ENCODE measurements at places on chromosomes 16 and 17.
A peak's percentile ranks its signal among the peaks of the same experiment; 100 is the strongest.

- no peak for DNase-seq
Measured at GRCh38 chr17:58358408-58359172, 6.6 kb upstream of the SUPT4H1 start.

DNA sequence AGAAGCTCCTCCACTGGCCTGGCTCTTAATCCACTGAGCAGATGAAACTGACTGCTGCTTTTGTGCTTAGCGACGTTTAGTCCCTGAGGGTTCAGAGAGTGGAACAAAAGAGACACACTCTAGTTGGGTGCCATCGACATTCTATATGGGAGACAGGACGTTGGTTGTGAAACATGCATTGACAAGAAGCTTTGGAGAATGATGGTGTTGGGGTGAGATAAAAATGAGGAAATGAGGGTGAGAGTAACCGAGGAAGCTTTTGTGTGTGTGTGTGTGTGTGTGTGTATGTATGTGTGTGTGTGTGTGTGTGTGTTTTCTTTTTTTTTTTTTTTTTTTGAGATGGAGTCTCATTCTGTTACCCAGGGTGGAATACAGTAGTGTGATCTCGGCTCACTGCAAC lies 89.5 kb downstream of the ABCC1 start:
- DNase-seq, result no peak

- peak; percentile 80 for DNase-seq
Measured at GRCh38 chr16:86074651-86075487, 175.9 kb downstream of the IRF8 start.

DNA sequence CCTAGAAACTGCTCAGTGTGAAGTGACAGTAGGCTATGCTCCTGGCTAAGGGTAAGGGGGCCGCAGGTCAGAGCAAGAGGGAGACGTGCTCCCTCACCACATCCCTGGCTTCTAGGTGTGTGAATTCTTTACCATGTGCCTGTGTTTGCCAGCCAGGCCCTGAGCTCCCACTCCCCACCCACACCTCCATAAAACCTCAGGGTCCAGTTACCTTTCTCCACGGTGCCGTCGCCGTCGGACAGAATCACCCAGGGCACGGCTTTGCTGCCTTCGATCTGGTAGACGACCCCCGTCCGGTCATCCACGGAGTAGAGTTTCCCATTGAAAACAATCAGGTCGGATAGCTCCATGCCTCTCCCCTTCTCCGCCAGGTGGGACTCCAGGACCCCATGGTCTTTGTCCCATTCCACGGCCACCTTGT lies 12.8 kb downstream of the CANT1 start:
- DNase-seq, result peak; percentile 2

GRCh38 chr16:78760611-78761010 lies 661.2 kb downstream of the WWOX start:
- no peak for DNase-seq

GRCh38 chr16:12432136-12432535 lies 371.6 kb downstream of the CPPED1 start:
- no peak for DNase-seq

GRCh38 chr16:27550582-27550920 lies 607 bp downstream of the KATNIP start:
- no peak for DNase-seq

- DNase-seq, result no peak
Measured at GRCh38 chr17:10061111-10061845, 137.1 kb downstream of the GAS7 start.

DNA sequence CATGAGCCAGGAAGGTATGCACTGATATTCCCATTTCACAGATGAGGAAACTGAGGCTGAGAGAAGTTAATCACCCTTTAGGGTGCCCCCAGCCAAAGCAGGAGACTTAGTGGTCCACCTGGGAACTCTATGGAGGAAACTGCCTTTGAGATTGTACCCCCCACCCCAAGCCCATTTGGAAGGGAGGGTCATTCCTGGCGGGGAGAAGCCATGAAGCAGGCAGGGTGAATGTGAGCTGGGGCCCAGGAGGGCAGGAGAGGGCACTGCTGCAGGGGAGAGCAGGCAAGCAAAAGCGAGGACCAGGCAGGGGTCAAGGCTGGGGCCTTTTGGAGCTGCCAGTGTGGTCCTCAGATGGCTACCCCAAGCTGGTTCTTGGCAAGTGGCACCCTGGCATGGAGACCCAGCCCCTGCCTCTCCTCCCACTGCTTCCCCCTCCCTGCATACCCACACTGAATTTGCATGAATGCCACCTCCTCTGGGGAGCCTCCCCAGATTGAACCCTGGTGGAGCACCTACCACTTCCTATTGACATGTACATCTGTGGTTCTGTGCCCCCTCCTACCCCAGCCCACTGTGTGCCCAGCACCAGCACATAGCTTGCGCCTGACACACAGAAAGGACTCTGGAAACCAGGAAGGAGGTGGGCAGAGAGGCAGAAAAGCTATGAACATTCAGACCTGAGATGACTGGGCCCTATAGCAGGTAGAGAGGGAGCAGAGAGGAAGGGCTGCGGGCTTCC lies 965 bp upstream of the TMC6 start:
- DNase-seq, result no peak

All from iPS-NIHi11 (cell line).